NCI-H2107 (cell line): ENCODE measurements at places on chromosomes 13 and 19.

- DNase-seq: no peak
These were observed 12.9 kb downstream of the ADGRE5 start for GRCh38 chr19:14394167-14394566.

DNA sequence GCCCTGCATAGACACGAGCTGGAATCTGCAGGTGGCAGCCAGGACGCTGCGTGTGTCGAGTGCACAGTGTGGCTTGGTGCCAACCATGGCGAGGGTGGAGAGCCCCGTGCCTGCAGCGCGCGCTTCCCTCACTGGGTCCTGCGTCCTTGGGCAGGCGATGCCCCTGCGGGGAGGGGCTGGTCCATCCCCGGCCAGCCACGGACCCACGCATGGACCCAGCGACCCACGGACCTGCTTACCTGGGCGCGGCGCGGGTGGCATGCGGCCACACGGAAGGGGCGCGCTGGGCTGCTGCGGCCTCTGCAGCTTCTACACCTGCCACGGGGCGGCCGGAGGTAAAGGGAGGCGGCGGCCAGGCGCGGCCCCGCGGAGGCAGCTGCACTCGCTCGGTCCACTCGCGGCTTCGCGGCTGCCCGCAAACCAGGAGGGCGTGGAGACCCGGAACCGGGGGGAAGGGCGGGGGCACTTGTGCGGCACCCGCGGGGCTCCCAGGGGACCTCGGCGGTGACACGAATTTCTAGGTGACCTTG, 569 bp upstream of the MCF2L start:
- DNase-seq: peak; percentile 73

GRCh38 chr19:2049741-2050348, 1.2 kb downstream of the MKNK2 start:
- DNase-seq: no peak

DNA sequence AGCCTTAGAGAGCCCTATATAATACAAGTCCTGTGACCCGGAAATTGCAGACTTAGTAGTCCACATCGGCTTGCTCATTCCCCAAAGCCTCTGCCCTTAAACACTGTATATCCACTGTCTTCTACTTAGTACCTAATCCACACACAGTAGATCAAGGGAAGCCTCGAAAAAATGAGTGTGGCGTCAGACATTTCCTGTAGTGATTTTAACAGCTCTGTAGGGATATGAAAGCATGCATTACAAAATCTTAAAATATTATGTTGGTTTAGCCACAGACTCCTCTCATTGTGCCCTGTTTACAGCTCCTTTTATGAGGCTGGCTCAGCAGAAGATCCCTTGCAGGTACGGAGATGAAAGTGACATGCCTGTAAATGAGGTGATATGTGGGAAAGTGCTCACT, 416.3 kb downstream of the LIG4 start:
- no peak for DNase-seq

DNA sequence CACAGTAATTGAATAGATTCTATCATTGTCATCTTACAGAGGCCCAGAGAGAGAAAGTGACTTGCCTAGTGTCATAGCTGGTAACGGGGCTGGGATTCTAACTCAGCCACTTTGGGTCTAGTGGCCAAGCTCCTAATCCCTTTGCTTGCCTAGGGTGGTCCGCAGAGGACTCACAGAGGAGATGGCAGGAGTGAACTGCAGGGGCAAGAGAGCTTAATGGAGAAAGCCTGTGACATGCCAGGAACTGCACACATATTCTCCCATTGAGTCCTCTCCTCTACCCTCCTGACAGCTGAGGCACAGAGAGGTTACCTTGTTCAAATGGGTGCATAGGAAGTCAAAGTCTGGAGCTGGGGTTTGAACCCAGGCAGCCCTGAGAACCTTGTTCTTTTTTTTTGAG, 2.7 kb downstream of the LSR start:
- no peak for DNase-seq

GRCh38 chr19:3131168-3131567, 4.7 kb upstream of the GNA15 start:
- DNase-seq: no peak

DNA sequence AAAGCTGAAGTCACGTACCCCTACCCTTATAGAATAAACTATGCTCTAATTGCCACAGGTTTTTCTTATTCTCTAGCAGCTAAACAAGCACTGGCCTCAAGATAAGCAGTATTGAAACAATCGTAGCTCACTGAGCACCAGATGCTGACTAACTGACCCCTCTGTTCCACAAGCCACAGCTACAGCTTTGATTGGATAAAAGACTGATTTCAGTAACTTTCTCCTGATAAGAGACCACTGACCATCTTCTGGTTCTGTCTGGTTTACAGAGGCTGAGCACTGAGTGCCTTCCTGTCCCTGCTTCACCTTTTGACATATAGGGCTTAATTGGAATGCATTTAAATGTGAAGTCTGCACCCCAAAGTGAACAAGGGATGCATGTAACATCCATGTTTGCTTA, 8.4 kb upstream of the RAP2A start:
- no peak for DNase-seq

DNA sequence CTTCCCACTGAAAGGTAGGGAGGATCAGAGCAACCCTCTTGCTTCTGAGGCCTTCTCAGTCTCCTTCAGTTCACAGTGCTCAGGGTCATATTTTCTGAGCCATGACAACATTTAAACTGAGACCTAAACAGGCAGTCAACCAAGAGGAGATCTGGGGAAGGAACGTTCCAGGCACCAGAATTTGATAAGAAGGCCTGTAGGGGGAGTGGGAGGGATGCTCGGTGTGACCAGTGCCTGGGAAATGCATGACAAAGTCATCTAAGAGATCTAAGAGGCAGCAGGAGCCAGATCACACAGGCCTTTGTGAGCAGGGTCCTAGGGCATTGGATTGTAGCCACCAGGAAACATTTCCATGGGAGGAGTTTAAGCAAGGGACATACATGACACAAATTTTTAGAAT, 71.6 kb downstream of the SHISA2 start:
- DNase-seq: no peak
